Amniotic epithelial cell (primary cell): ENCODE measurements at places on chromosomes 12 and 14.

DNA sequence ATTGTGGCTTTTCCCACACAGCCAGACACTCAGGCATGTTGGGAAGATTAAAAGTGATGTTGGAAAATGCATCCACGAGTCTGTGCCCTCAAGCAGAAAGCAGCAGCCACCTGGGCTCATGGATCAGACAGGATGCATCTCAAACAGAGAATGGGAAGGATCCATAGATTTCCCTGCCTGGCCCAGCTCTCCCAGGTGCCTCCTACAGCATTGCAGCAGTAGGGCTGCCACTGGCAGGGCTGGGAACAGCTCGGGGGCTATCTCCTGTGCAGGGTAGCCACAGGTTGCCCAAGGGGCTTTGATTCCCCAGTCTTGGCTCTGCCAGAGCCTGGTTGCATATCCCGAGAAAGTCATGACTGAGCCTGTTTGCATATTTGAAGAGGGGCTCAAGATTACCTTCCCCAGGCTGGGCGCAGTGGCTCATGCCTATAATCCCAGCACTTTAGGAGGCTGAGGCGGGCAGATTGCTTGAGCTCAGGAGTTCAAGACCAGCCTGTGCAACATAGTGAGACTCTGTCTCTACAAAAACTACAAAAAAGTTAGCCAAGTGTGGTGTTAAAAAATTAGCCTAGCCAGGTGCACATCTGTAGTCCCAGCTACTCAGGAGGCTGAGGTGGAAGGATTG lies 19.5 kb downstream of the C14orf132 start:
- DNase-seq, result no peak

- peak; percentile 48 for DNase-seq
Measured at GRCh38 chr14:68089146-68089731, 269.7 kb downstream of the RAD51B start.

GRCh38 chr12:9039397-9039977 lies 50.1 kb downstream of the KLRG1 start:
- peak; percentile 42 for DNase-seq

GRCh38 chr14:94079891-94080620 lies 946 bp downstream of the DDX24 start:
- DNase-seq, result no peak

DNA sequence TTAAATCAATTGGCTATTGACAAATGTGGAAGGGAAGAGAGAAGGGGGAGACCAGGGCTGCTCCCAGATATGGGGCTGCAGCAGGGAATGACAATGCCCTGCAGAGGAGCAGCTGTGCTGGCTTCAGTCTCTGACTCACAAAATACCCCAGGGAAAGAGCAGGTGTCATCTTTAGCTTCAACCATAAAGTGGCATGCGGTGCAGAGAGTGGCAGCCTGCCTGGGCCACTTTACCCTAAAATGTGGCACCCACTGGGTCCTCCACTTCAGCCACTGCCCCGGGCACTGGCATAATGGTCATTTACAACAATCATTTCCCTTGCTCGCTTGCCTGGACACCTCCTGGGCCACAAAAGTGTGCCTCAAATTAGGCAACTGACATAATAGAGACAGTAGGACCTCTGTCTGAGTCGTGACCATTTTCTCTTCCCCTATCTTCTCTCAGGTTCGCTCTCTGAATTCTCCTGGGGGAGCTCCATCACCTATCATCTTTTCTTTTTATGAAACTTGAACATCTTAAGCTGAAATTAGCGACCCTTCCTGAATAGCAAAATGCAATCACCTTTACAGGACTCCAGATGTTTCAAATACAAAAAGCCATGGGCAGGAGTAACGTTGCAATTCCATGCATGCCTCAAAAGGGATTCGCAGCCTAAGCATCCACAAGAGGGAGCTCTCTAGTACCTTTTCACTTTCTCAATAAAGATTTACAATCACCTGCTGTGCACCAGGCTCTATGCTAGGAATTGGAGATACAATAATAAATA lies 179.9 kb upstream of the ATF7IP start:
- peak; percentile 28 for DNase-seq

DNA sequence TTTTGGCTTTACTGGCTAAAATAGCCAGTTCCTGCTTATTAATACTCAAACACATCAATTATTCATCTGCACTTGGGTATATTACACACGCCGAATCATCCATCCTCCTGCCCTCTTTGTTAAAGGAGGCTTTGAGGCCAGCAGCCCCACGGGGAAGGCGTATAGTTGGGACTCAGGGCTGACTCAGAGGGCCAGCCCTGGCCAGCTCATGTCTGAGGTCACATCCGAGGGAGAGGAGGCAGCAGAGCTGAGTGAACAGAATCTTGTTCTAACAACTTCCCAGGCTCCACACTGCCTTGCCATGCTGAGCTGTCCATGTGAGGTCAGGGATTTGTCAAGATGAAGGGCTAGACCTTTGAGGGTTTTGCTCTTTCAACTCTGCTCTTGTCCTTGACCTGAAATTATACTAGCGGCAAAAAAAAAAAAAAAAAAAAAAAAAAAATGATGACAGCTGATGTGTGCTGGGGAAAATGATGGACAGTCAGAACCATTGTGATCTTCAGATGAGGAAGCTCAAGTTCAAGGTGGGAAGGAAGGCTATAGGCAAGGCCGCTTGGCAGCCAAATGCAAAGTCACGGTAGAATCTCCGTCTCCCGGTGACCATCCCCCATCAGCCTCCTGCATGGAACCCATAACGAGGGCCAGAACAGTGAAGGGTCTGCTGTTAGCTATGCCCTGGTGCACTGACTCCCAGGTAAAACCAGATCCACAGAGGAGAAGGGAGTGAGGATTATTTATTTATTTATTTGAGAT lies 12.5 kb upstream of the MARK3 start:
- peak; percentile 92 for DNase-seq

- DNase-seq, result no peak
Measured at GRCh38 chr14:76729258-76729657, 32.0 kb upstream of the VASH1 start.

DNA sequence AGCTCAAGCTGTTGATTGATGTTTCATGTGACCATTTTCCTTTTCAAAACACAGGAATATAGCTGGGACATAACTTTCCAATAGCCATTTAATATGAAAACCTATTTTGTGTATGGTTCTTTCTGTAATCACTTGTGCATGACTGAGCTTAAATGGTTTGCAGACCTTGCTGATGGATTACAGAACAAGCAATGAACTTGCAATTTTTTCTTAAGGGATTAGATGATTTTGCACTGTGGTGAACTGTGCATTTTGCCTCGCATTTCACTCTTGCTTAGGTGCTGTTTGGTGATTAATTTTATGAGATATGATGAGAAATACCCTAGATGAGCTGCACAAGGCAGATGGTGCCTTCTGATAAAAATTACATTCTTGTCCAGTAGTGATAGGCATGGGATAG lies 419.0 kb upstream of the FBXO33 start:
- no peak for DNase-seq

DNA sequence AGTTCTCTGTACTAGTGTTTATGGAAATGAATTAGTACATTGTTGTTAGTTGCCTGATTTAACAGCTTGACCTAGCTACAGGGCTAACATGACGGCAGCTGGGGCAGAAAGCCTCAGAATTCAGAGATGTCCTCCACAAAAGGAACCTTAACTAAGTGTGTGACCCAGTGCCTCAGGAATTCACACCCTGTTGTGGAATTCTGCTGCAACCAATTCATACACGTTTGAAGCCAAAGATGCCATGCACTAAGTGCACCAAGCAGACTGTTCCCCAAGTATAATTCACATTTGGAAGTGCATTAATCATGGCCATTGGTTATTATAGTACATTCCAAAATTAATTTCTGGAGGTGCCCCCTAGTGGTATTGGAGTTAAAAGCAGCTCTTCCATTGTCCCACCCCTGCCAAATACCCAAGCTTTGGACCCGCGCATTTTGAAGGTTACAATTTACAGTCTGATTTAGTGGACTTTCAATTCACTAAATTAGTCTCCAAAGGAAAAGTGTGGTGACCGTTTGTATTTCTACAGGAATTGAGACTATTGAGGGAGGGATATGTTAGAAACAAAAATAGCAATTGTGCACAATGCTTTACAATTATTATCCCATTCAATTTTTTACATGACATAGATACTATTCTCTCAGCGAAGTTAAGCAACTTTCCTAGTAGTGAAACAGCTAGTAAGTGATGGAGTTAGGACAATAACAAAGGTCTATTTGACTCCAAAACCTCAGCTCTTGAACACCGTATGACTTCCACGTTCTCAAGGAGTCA lies 85.9 kb downstream of the PAX9 start:
- no peak for DNase-seq

DNA sequence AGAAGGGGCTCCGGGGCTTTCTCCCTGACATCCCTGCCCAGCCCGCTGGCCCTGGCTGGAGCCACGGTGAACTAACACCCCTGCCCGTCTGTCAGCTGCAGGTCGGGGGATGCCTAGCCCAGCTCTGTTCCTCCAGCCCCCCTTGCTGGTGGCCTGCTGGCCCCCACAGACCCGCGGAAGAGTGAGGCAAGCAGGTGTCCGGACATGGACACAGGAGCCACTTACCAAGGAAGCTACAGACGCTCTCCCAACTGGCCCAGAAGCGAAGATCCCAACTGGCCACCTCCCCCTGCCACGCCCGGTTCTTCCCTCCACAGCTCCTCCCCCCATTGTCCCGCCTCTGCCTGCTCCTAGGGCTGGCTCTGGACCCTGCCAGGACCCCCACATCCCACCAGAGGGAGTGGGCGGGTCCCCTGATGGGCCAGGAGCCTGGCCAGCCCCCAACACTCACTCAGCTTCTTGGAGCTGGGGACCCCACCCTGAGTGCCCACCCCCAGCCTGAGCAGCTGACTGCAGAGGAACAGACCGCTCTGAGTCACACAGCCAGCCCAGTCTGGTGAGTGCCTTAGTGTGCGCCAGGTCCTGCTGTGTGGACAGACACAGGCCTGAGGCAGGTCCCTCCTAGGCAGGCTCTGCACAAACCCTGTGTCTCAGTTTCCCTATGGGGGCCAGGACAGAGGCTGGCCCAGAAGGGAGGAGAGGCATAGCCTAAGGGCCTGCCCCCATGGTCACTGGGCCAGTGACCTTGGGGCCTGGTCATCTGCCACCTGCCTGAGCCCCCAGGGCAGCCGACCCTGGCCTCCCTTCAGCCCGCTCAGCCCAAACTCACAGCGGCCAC lies 7.7 kb downstream of the AHNAK2 start:
- peak; percentile 65 for DNase-seq

- no peak for DNase-seq
Measured at GRCh38 chr14:90508536-90509254, 111.9 kb downstream of the CALM1 start.

- no peak for DNase-seq
Measured at GRCh38 chr14:93956514-93957332, 19.6 kb downstream of the ASB2 start.

DNA sequence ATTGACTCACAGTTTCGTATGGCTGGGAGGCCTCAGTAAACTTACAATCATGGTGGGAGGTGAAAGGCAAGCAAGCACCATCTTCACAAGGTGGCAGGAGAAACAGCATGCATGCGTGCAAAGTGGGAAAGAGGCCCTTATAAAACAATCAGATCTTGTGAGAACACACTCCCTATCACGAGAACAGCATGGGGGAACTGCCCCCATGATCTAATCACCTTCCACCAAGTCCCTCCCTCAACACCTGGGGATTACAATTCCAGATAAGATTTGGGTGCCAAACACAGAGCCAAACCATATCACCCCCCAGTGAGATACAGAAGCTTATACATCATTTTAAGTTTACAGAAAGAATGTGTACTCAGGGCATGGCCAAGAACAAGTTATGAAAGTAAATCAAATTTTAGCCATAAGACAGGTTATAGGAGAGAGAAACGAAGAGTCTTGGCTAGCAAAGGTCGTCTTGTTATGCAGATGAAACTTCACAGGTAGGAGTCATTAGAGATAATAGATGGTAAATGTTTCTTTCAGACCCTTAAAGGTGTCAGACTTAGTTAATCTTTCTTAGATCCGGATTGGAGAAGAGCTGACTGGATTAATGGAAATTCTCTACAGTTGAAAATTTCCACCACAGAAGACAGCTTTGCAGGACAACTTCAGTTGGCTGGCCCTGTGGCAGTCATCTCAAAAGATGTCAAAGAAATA lies 79.8 kb upstream of the SEL1L start:
- no peak for DNase-seq

GRCh38 chr14:42909659-42910058 lies 1303.0 kb downstream of the LRFN5 start:
- DNase-seq, result no peak

GRCh38 chr14:105377555-105378182 lies 20.7 kb upstream of the TEX22 start:
- DNase-seq, result no peak

GRCh38 chr12:89991807-89992590 lies 283.4 kb upstream of the ATP2B1 start:
- no peak for DNase-seq

DNA sequence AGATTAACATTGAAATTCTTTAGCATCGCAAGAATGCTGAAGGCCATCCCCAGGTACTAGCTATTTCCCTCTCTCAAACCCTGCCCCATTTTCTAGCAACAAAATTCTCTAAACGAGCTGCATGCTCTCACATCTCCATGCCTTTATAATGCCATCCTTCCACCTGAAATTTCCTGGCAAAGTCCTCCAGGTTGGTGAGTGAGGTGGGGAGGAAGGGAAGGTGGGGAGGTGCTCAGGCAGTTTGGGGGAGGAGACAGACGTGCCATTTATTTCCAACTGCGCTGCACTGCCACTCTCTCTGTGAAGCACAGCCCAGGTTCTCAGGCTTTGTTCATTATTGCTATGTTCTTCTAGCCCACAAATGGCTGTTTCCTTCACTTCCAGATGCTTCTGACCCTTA lies 208.4 kb downstream of the PAWR start:
- DNase-seq, result peak; percentile 21

DNA sequence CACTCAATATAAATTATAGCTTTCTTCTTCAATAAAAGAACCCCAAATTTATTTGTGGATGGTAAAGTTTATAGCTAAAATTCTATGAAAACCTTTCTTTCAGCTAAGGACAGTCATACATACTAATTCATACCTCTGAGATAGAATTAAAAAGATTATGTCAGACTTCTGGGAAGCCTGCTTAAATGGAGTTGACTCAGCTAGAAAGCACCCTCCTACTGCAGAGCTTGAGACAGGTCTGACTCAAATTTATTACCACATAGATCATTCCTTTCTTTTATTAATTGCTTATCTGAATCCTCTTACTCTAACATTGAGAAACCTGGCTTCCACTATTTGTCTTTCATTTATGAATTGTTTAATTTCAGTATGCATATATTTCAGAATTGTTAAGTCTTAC lies 1007.0 kb upstream of the LRFN5 start:
- DNase-seq, result peak; percentile 1

DNA sequence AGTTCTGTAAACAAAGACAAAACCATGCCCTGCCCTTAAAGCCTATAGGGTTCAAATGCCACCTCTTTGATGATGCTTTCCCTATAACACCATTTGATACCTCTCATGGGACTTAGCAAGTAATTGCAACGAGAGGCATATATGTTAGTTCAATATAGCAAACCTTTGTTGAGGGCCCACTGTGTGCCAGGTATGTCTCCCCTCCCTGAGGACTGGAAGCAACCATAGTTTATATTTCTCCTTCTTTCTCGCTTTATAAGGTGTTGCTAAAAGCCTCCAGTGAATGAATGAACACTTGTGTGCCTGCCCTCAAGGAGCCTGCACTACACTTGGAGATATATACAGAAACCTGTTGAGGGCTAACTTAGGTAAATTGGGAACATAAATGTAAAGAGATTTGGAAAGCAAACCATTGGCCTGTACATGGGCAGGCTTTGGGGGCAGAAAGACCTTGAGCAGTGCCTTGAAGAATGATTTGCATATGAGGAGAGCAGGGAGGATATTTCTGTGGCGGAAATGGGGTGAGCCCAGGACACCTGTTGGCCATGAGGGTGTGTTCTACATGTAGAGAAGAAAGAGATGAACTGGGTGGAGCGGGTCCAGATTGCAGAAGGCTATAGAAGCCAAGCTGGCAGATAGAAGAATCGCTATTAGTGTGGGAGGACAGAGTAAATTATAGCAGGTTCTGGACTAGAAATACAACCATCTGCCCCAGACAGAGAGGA lies 1.8 kb upstream of the CKAP4 start:
- DNase-seq, result no peak
